Erythroblast (primary cell): ENCODE measurements at places on chromosomes 4 and X.

DNA sequence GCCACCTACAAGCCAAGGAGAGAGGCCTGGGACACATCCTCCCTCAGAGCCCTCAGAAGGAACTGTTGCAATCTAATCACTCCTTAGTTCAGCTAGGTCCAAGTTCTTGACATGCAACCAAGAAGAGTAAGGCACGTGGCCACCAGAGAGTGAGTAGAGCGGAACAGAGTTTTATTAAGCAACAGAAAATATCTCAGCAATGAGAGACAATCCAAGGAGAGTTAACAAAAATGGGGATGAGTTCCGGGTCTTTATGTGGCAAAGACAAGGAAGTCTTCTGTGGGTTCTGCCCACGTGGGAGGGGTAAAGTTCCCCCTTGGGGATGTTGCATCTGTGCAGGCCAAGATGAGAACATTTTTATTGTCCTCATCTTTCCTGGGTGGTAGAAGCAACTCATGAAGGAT is 38.5 kb upstream of the PROM1 start:
- DNase-seq: no peak

DNA sequence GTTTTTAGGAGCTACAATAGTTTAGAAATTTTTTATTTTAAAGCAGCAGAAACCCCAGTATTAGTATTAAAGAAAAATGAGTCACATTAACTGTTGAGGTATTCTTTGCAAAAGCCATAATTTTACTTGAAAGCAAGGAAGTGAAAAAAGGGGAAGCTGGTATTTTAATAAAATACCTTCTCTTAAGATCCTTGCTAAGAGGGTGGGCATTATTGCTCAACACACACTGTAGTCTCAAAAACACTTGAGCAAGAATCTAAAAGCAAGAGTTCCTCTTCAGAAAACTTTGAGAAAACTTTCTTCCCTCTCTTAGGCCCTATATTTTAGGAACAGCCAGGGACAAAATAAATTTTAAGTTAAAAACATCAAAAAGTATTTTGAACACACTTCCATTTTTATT is 259.4 kb upstream of the DIAPH2 start:
- DNase-seq: no peak

DNA sequence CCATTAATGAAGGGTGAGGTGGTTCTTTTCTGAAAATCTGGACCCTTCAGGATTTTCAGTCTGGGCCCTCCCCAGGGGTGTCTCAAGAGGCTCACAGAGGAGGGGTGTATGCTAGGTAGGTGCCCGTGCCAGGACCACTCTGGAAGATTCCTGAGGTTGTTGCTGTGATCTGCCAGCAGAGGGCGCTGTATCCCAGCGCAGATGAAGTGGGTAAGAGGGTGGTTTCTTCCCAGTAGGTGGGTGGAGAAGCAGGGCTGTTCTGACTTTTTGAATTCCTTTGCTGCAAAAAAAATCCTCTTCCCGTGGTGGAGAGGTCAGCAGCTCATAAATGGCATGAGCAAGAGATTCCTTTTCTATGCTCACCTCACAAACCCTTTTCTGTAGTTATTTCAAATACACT is 51.1 kb downstream of the SCML1 start:
- DNase-seq: peak; percentile 26

DNA sequence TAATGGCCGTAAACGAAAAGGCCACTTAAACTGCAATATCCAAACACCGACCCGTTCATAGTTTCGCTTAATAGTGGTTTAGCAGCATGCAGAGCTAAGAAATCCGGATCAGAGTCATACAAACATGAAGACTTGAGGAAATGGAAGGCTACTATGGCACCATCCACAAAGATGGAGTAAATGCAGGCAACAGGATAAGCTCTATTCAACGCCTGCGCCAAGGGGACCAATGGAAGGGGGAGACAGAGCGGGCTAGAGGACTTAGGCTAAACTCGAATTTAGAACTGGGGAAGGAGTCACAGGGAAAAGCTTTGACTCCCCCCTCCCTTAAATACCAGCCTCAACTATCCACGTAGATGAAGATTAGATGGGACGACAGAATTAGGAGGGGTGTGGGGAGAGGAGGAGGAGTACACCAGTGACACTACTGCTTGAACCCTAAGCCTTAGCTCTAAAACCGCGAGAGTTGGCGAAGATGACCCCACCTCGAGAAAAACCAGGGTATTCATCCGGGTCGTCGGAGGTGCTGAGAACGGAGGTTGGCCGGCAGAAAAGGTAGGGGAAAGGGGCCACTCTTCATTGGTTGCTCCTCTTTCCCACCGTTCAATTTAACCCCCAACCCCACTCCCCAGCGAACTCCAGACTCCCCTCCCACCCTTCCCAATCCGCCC is 3.5 kb downstream of the HUWE1 start:
- peak; percentile 74 for DNase-seq

DNA sequence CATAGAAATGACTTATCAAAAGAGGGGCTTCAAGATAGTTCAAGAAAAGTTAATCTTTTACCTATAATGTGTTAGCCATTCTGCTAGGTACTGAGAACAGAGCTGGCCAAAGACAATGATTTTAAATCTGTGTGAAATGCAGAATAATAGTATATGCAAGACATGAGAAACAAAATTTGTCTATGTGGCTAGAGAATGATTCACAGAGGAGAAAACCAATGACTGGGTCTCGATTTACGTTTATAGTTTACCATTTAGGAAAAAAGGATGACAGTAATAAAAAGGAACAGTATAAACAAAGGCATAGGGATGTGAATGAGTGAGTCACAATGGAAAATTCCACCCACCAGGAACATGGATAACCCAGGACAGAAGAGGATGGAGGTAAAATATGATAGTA is 31.9 kb downstream of the NPFFR2 start:
- no peak for DNase-seq
